ENCODE measurements at places on chromosomes 1 and 21.

DNA sequence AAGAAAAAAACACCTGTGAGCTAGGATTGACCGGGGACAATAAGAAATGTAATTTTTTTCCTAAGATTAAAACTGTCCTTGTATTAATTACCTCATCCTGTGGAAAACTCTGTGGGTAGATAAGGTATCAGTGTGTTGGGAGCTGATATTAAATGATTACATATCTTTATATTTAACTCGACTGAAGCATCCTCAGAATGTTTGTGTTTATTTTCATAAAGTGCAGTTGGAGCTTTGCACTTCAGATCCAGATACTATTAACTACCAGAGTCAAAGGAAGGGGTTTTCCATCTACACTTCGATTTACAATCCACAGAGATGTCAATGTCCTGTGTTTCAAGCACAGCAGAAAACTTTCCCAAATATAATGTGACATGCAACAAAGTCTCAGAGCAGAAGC is 164.5 kb downstream of the NR5A2 start:
- no peak for DNase-seq

DNA sequence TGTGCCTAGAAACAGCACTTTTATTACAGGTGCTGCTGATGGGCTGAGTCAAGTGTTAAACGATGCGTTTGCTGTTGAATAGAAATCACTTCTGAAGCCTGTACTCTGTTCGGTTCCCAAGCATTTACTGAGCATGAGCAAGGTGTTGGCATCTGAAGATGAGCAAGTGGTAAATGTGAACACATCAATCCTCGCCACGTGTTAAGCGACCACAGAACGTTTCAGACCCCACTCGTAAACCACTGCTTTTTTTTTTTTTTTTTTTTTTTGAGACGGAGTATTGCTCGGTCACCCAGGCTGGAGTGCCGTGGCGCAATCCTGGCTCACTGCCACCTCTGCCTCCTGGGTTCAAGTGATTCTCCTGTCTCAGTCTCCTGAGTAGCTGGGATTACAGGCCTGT is 241.2 kb downstream of the SETD4 start:
- no peak for DNase-seq

DNA sequence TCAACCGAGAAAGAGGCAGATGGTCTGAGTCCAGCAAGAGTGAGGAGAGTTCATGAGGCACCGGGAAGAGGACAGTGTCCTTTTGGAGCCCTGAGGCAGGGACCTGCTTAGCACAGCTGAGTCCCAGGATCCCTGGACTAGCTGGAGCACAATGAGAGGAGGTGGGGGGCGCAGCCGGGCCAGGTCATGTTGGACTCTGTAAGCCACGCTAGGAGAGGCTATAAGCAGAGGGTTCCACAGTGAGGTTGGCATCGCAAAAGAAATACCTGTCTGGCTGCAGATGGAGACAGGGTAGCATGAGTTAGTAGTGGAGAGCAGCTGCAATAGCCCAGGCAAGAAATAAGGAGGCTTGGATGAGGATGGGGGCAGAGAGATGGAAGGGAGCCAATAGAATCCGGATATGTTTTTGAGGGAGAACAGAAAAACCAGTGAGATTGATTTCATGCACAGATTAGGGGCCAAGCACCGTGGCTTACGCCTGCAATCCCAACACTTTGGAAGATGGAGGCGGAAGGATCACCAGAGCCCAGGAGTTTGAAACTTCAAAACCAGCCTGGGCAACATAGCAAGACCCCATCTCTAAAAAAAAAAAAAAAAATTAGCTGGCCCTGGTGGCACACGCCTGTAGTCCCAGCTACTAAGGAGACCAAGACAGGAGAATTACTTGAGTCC is 98.2 kb downstream of the DHRS3 start:
- DNase-seq: no peak

- no peak for DNase-seq
Measured at GRCh38 chr1:117820694-117821381, 108.6 kb downstream of the GDAP2 start.

DNA sequence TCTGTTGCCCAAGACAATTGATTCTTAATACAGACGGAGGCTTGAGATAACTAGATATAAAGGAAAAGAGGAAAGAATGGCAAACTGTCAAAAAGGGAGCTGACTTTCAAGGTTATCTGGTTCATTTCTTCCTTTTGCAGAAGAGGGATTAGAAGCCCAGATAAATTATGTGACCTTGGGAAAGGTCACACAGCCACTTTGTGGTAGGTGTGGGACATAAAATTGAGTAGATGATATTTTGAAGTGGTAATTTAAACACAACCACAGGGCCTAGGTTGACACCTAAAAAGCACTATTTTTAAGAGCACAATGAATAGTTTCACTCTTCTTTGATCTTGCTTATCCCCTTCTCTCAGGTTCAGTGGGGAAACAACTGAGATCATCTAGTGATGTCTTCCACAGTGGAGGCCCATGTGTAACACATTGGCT is 16.9 kb upstream of the KIAA0040 start:
- no peak for DNase-seq

DNA sequence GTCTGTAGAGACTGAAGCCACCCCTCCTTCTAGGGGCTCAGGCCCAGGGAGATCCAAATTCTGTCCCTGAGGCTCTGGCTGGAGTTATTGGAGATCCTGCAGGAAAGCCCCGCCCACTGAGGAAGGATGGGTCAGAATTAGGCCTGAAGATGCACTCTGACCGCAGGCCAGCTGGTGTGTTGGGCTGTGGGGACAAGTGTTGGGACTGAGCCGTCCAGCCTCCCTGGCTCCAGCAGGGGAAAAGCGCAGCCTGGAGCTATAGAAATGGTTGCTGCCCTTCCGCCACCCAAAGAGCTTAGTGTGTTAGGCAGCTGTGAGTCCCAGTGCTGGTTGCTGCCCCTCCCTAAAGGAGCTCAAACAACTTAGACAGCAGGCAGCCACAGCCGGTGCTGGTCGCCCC is 33.0 kb upstream of the PRRX1 start:
- DNase-seq: no peak

Measured in fibroblast of the conjunctiva (primary cell).